ENCODE measurements at places on chromosomes 5 and 9. TPM values are rescaled to one million over a fixed set of nuclear protein-coding genes. Genes with fewer than 3 reads are reported as not detected.

Gene PCDHGA12
- 4.8 TPM for total RNA-seq

Gene QRFP
- not detected for total RNA-seq

GRCh38 chr5:165029099-165029870 lies 1523.9 kb downstream of the MAT2B start:
- no peak for DNase-seq

GRCh38 chr9:71897577-71897976 lies 13.4 kb downstream of the ABHD17B start:
- no peak for DNase-seq

GRCh38 chr9:68505681-68506409 lies 34.8 kb downstream of the TMEM252 start:
- no peak for DNase-seq

GRCh38 chr5:177552839-177553455 lies 1.4 kb downstream of the FAM193B start:
- no peak for DNase-seq

- no peak for DNase-seq
These were observed 58.6 kb upstream of the CNOT6 start for GRCh38 chr5:180435594-180435993.

Gene ASPN
- total RNA-seq = 17.5 TPM
